Left colon (tissue), 2 donors: ENCODE measurements at places on chromosomes 12 and 14.

GRCh38 chr14:98964171-98964570 lies 307.8 kb downstream of the BCL11B start:
- no peak for DNase-seq

DNA sequence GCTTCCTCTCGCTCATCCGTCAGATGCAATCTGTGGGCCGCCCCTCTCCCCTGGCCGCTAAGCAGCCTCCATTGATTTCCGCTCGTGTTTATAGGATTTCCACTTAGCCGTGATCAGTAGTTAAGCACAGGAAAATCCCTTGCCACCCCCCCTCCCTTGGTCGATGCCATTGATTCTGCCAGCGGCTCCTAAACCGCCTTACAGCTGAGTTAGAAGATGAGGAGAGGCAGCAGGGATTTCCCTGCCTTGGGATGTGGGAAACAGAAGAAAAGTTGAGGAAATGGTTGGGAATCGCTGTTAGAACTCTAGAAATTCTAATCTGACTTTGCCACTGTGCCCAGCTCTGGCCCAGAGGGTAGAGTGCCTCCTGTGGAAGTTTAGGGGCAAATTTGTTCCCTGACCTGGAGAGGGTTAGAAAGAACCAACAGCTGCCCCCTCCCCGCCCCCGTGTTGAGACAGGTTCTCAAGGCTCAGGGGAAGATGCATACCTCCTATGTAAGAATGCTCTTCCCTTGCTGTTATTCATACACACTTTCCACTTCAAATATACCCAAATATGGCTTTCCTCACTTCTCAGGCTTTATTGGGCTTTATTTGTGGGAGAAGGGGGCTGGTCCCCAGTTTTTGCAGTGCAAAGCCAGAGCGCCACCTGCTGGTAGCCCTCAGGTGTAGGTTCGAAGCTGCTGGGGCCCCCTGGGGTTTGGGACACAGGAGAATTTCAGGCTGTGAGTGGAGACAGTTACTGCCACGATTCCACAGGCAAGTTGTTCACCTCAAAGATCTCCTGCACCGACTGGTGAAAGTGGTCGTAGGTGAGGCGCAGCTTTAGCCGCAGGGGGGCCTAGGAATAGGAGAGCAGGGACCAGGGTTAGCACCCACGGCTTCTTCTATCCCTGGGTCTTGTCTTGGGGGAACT lies 3.2 kb downstream of the THTPA start:
- DNase-seq, result no peak

- DNase-seq, result no peak
Measured at GRCh38 chr14:65281991-65282895, 130.3 kb upstream of the FUT8 start.

GRCh38 chr12:64687816-64688215 lies 71.4 kb downstream of the GNS start:
- DNase-seq, result no peak

DNA sequence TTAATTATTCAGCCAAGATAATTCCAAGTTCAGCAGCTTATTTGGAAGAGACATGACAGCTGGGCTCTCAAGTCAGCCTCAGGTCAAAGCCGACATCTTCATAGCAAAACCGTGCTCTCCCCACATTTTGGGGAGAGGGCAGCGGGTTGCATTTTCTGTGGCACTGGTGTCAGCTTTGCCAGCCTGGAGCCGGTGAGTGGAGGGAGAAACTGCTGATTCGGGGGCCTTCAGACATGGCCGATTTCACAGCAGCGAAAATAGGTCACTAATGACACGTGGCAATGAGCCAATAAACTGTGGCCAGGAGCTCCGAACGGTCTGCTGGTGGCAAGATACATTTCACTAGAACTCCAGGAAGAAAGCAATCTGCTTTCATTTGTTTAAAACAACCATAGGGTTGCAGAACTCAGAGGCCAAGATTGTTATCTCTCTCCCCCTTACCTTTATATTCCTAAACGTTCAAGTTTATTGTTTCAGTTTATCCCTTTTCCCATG lies 173.2 kb downstream of the CAND1 start:
- peak; percentile 43 for DNase-seq

- DNase-seq, result peak; percentile 63
Measured at GRCh38 chr12:56221232-56221756, 428 bp downstream of the RNF41 start.

DNA sequence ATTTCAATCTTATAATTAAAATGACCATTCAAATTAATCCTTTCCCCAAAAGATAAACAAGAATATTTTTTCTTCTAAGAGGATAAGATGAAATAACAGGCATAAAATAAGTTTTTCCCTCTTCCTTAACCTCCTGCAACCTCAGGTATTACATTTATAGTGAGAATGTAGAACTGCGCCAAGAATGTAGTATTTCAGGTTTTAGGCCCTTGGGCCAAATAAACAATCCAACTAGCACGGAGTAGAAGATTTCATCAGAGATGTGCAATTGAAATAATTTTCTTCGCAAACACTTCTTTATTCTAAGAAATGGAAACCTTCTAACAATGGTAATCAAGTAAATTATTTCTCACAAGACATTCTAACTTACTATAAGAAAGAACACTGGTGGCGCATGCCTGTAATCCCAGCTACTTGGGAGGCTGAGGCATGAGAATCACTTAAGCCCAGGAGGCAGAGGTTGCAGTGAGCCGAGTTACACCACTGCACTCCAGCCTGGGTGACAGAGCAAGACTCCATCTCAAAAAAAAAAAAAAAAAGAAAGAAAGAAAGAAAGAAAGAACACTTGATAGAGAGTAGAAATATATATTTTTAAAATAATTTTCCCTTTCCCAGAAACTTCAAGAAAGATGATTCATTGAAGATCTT lies 100.8 kb downstream of the TAOK3 start:
- DNase-seq, result no peak

DNA sequence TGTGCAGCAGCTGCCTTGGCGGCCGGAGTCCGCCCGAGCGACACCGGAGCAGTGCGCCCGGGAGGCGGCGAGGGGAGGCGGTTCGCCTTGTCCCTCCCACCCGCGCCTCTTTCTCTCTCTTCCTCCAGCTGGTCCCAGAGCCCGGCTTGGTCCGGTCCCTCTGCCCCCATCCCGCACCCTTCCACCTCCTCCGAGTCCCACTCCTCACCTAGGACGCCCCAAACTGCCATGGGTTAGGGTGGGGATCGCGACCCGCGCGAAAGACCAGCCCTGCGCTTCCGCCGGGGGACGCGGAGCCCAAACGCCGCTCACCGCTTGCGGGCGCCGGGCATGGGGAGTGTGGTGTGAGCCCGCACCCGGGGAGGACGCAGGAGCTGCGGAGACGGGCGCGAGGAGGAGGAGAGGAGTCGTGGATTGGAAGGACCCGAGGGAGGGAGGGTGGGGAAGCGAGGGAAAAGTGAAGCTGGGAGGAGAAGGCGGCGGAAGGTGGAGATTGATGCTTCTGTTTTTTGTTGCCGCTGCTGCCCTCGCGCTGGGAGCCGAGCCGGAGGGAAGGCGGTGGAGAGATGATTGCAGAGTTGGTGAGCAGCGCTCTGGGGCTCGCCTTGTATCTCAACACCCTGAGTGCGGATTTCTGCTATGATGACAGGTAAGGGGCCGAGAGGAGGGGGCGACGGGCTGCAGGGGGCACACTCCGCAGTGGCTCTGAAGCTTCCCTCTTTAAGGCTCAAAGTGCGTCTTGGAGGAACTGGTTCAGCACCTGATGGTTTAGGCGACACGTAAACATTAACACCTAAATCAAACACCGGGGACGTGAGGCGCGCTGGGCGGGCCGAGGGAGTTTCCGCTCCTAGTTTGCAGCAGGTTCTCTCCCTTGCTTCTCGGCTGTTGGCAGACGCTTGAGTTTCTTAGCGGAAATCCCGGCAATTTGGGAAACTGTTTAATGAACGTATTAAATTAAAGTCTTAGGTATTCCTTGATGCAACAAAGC lies 610 bp downstream of the TMTC2 start:
- peak; percentile 83 for DNase-seq

DNA sequence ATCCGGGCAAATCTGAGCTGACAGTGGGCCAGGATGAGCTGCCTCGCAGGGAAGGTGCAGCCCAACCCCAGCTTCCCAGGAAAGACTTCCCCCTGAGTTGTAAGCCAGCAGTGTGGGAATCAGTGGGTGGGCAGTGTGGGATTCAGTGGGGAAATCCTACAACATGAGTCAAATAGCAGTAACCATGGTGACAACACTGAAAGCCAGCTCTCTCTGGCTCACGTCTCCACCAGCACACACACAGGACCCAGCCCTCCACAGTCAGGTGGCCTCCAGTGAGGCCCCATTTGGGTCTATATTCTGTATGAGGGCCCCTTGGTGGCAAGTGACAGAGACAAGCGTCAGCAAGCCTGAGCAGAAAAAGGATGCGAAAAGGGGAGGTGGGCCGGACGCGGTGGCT lies 6.0 kb upstream of the LGALS3 start:
- no peak for DNase-seq

DNA sequence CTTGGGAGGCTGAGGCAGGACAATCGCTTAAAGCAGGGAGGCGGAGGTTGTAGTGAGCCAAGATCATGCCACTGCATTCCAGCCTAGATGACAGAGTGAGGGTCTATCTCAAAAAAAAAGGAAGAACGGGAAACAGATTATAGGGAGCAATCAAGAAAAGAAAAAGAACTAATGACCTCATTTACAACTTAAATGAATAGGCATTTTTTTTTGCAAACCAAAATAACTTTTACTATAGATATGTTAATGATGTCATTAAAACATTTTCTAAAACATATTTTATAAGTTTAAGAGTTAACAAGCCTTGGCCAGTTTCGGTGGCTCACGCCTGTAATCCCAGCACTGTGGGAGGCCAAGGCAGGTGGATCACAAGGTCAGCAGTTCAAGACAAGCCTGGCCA lies 6.8 kb upstream of the RESF1 start:
- DNase-seq, result no peak

DNA sequence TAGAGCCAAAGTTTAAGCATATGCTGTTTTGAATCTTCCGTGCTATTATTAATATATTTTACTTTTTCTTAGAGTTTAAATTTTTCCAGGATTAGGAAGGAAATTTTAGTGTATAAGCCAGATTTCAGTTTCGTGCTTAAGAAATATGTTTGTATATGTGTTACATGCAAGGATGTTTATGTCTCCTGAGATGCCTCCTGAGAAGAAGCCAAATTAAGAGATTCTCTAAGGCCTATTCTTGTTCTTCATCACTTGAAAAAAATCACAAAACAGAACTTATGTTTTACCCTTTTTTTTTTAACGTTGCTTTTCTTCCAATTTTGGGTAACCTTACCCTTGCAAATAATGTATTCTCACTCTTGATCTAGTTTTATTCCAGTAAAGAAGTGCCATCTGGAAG lies 412.7 kb downstream of the TMTC2 start:
- DNase-seq, result no peak

DNA sequence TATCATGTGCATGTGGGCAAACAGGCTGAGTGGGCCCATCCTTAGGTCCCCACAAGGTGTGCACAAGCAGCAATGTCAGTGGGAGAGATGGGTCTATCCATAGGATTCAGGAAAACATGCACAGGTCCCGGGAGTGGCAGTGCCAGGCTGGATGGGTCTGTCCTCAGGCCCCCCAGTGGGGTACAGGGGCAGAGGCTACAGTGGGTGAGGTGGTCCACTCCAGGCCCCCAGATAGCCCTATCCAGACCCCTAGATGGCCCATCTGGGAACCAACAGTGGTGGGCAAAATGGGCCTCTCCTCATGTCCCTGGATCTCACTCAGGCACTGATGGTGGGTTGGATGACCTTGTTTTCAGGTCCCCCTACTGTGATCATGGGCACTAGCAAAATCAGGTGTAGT lies 277.8 kb upstream of the SYT1 start:
- no peak for DNase-seq

DNA sequence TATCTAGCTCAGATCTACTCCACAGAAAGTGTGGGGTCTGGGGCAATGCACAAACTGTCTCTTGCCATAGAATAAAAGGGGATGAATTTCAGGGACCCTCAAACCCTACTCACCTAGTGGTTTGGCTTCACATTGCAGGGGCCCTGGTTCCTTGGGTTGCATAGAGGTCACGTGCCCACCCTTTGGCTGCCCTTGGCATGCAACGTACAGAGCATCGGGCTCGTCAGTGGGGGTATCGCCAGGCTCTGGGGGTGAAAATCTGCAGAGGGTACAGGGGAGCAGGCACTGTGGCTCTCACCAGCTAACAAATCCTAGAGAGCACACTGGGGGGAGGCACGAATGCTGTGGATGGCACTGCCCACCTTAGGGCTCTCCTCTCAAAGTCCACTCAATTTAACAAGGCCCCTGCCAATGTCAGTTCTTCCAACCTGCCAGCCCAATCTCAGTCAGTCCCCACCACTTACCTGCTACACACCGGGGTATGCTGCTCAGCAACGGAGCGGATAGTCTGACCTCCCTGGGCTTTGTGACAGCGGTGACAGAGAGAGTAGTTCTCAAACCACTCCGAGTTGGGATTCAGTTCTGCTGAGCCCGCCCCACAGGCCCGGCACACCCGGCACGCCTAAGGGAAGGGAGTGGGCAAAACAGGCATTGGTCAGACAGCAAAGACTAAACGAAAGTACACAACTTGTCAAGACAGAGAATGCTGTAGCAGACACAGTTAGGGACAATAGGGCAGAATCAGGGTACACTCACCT lies 8.0 kb downstream of the KMT2D start:
- no peak for DNase-seq

DNA sequence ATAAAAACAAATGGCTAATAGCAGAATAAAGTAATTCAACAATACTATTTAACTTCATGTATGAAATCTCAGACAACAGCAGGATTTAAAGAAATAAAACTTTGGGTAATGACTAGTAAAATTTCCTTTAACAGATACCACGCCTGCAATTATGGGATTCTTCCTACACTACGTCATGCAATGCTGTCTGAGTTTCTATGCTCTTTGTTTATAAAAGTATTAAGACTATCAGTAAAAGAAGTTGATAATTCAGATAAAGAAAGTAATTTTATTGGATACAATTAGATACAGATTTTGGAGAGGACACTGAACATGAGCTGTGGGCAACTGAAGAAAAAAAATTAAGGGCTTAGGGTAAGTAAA lies 308.4 kb upstream of the LRFN5 start:
- DNase-seq, result no peak

DNA sequence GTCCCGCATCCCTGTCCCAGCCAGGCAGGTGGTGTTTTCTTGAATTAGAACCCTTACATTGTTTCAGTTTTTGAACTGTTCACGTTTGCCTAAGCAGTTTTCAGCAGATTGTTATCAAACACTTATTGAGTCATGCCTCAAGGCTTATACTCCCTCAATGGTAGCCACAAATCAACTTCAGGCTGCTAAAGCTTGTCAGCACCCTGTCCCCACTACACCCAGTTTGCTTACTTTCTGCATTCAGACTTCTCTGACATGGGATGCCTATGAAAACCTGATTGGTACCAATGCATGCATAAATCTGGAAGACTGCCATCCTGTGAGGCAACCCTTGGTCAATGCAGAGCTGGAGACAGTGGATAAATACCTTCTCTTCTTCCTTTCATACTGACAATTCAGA lies 225.4 kb downstream of the BTG1 start:
- no peak for DNase-seq

- no peak for DNase-seq
Measured at GRCh38 chr14:101125313-101125712, 221.8 kb upstream of the RTL1 start.
